MM.1S (cell line): ENCODE measurements at places on chromosomes 13 and 19.

- DNase-seq, result no peak
Measured at GRCh38 chr13:51134763-51135365, 23.8 kb upstream of the C13orf42 start.

- no peak for DNase-seq
Measured at GRCh38 chr13:32060401-32060878, 28.9 kb downstream of the FRY start.

GRCh38 chr13:41603917-41604316, 146.6 kb downstream of the RGCC start:
- DNase-seq, result no peak

- DNase-seq, result no peak
Measured at GRCh38 chr13:29160862-29161261, 340.7 kb downstream of the MTUS2 start.

GRCh38 chr13:93976528-93976927, 503.0 kb downstream of the DCT start:
- DNase-seq, result no peak

GRCh38 chr19:1001538-1002166, 1.4 kb downstream of the GRIN3B start:
- peak; percentile 53 for DNase-seq

DNA sequence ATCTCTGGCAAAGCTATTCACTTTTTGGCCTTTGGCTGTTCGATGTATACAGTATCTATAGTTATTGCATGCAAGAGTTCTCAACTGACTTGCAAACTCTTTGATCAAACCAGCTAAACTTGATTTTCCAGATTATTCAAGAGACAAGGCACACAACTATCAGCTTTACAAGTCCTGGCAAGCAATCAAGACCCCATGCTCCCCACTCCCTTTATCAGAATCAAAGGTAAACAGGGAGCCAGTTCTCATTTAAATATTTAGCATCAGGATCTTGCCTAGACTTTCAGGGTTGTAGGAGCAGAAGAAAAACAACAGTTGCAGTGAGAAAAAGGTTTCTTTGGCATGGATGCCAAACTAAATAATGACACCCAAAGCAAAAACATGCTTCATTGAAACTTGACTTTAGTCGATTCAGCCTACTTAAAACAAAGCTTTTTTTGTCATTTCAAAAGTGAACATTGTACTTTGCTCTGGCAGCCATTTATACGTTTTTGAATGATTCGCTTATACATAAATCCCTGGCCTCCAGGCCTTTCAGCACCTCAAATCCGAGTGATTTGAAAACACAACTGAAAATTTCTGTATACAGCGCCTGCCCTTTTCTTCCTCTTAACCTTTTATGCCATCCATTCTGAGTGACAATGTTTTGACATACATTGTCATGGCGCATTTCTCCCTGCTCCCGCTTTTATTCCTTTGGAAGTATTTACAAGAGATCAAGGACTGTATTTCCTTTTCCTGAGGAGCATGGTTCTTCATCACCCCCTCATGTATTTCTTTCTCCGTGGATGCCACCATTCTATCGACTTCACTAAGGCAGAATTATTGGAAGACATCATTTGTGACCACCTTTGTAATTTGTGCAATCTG, 340.8 kb downstream of the KLF5 start:
- DNase-seq, result no peak
